ENCODE measurements at places on chromosomes 4 and X.

GRCh38 chr4:143351149-143351691 is 14.5 kb downstream of the GAB1 start:
- no peak for DNase-seq

- DNase-seq, result no peak
Observed at GRCh38 chrX:22351966-22352365, 79.3 kb downstream of the CBLL2 start.

DNA sequence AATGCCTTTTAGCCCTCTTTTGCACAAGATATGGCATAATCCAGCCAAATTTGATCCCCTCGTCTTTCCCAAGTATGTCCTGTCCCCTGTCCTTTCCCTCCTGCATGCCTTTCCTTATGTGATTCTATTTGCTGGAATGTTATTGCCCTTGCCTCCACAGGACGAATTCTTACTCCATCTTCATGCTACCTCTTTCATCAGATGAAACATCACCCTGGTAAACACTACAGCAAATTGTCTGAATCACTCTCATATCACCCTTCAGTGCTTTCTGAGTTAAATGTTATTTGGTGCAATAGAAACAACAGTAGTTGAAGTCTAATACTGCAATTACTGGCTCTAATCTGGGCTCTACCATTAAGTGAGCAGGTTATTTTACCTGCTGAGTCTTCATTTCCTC is 52.2 kb upstream of the FAT1 start:
- DNase-seq, result no peak

- no peak for DNase-seq
Observed at GRCh38 chrX:53133400-53133799, 39.5 kb downstream of the KANTR start.

DNA sequence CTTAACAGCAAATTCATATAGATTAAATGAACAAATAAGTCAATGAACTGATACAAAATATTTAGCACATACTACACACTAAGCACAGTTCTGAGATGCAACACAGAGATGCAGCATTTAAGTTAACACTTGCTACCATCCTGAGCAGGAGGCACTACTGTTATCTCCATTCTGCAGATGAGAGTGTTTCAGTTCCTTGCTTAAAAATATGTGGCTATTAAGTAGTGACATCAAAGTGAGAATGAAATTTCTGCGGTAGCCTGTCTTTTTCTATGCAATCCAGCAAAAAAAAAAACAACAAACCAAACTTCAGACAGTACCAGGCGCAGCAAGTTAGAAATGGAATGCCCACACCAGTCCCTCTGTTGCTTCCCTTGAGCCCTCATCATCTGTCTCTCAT is 90.8 kb downstream of the SHISA3 start:
- DNase-seq, result no peak

DNA sequence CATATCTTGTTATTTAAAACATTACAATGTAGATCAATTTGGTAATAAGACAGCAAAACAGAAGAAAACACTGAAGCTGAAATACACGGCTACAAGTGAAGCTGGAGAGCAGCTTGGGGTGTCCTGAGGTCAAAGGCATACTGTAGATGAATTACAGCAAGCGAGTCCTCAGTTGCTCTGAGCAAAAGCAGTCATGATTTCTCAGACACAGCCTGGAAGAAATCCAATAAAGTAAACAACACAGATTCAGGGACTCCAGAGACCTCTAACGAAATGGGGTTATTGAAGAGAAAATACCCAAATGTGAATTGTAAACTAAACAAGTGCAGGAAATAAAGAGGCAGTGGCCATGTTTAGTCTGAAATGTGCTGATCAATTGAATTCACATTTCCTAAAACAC is 324.4 kb downstream of the CAMK2D start:
- no peak for DNase-seq

- no peak for DNase-seq
Observed at GRCh38 chrX:49187028-49187394, 838 bp upstream of the PRICKLE3 start.

DNA sequence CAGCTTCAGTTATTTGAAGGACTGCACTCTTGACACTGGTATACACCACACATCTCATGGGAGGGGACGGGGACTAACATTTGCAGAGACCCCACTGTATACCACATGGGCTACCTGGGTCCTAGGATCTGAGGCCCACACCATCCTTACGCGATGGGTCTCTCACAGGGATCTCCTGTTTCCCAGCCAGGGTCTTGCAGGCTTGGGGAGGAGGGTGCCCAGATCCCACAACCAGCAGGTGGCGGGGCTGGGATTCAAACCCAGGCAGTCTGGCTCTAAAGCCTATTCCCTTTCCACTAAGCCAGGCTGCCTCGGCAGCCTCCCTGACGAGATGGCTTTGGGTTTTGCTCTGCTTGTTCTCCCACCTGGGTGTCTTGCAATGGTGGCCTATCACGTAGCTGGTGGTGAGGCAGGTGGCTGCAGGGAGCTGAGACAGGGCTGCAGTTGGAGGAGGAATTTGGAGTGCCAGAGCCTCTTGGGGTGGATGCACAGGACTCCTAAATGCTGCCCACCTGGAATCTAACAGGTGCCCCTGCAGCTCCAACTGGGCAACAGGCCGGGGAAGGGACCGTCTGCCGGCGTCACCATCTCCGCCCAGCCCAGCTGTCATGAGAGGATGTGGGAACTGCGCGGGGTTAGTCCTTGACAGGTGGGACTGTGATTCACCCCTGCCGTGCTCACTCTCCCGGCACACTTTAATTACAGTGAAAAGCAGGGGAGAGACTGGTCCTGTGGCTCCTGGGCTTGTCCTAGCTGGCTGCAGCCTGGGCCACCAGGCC is 110.7 kb downstream of the PSAPL1 start:
- DNase-seq, result no peak

GRCh38 chr4:106898621-106899230 is 137.4 kb downstream of the DKK2 start:
- DNase-seq, result no peak

DNA sequence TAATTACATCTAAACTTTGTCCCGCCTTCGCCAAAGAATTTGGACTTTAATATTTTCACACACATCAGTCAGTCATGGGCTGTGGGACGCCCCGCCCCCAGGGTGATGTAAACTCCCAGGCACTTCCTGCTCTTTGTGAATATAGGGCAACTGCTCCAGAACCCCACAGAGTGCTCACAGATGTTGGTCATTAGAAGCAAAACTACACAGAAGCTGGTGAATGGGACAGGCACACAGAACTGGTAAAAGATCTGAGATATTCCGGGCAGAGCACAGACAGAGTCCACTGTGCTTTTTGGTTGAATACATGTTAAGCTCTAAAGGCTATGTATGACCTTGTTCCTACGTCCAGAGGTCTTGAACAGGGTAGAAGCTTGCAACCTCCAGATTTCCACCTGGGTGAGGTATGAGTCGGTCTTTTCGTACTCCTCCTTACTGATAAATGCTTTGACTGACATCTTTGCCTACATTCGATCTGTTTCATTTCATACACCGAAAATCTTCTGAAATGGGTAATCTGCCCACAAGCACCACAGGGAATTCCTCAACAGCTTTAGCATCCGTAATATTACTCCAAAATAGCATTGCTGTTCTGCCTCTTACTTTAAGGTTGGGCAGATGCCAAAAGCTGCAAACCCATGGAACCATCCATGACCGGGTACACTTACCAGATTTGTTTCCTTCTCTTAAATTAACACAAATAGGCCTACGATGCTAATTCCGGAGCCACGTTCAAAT is 144.6 kb downstream of the AMELX start:
- no peak for DNase-seq

- DNase-seq, result no peak
Observed at GRCh38 chr4:28117084-28117682, 1256.5 kb downstream of the STIM2 start.

DNA sequence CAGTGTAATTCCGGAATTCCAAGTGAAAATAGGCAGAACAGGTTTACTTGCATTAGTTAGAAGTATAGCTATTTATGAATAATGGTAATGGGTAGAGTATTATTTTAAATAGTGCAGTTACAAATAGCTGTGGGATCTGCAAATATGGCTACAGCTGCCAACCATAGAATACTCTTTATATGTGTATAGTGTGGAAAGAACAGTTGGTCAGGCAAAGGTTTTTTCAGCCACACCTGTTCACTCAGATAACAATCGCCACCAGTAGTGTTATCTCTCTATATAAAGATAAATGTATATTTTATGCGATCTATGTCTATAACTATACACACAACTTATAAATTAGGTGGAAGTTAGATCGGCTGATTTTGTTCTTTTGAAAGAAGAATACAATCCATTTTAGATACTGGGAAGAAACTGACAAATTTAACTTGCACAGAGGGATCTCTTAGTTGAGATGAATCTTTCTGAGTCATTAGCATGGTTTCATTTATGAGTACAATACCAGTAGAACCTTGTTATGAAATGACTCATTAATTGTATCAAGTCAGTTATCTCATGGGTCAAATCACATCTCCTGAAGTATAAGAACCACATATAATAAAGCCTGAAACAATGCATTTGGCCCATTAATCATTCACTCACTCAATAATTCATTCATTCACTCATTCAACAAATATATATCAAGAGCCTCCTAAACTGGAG is 100.9 kb upstream of the NR3C2 start:
- DNase-seq, result no peak

DNA sequence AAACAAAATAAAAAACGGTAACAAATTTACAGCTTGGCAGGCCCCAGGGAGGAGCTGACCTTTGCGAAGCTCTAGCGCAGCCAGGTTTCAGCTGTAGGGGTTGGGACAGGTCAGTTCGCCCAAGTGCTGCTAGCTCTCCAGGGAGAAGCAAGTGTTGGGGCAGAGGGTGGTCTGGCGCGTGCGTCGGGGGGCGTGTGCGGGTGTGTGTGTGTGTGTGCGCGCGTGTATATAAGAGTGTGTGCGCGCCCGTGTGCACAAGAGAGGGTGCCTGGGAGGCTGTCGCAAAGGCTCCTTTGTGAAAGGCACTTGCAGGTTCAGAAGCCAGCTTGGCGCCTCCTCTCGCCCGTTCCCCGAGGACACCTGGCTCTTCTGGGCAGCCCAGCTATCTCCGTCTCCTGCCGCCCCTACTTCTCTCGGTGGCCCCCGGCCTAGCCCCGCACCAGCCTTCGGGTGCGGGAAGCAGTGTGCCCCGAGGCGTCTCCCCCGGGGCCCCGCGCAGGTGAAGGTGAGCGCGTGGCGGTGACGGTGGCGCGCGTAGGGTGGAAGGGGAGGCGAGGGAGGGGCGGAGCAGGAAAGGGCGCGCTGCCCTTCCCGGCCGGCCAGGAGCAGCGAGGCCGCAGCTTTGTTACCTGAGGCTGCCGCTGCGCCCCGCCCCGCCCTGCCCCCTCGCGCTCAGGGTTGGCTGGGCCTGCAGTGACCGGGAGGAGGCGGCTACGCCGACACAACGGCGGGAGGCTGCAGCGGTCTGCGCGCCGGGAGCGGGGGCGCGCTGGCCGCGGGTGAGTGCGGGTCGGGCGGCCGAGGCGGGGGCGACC is at the start of gene FHDC1:
Gene FHDC1 (plus strand): TSS at position 693 of the 815 bp plus-strand sequence. CDS start 6,735 bp downstream, outside the sequence.
- no peak for DNase-seq

DNA sequence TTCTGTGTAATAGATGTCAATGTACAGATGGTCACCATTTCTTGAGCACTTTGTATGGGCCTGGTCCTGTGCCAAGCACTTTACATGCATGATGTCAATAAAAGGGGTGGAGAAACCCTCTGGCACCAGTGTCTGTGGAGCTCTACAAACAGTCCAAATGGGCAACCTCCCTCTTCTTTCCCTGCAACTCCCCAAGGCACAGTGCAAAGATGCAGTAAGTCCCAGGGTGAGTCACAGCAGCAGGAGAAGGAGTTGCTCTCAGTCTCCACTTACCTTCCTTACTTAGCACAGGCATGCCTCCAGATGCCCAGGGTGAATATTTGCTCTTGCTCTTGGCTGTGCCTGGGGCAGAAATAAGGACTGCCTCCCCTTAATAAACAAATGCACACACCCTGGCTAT is 4.3 kb downstream of the OCIAD2 start:
- no peak for DNase-seq

GRCh38 chr4:6401797-6402196 is 70.6 kb downstream of the PPP2R2C start:
- no peak for DNase-seq

DNA sequence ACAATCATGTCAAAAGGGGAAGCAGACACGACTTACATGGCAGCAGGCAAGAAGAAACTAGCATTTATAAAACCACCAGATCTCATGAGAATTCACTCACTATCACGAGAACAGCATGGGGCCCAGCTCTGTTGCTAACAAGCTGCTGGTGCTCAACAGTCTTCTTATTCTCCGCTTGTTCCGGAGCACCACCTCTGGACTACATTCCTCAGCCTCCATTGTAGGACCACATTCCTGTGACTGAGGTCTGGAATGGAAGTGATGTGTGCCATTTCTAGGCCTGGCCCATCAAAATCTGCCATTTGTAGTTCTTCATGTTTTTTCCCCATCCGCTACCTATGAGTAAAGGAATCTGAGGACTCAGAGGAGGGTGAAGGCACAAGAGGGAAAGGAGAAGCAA is 111.5 kb upstream of the PTCHD1 start:
- no peak for DNase-seq

DNA sequence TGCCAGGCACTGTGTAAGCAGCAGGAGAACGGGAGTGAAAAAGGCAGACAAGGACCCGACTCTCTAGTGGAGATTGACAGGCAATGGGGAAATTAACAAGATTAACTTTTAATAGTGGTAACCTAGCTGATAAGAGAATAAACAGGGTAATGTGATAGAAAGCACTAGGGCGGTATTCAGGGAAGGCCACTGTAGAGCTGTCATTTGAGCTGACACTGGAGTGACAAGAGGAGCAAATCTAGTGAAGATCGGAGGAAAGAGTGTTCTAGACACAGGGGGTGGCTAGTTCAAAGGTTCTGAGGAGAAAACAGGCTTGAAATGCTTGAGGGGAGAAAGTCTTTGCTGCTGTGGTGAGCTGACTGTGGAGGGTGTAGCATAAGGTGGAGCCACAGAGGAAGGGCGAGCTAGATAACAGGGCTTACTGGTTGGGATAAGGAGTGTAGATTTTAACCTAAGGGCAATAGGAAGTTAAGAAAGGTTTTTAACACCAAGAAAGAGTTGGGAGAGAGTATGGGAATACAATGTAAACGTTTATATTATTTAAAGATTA is 122.8 kb downstream of the SLC10A7 start:
- DNase-seq, result no peak

DNA sequence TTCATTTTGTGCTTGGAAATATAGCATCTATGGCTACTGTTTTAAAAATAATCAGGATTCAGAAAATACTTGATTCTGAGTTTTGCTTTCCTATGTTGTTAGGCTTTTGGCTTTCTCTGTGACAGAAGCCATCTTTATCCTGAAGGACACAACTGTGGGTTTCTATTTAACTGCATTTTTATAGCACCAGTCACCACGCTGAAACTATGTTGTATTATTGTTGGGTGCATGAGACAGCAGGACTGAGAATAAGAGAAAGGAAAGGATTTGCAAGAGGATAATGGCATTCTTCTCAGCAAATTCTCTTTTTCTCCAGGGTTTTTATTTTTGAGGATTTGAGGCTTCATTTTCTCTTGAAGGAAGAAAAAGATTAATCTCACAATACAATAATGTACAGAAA is 10.1 kb upstream of the NEUROG2 start:
- no peak for DNase-seq

All from anterior cingulate cortex (tissue), 58 donors.